Endothelial cell of coronary artery (primary cell): ENCODE measurements at places on chromosomes 11 and 22. TPM values are rescaled to one million over a fixed set of nuclear protein-coding genes. Genes with fewer than 3 reads are reported as not detected.

Gene TBC1D22A
- total RNA-seq: 15.5 and 16.1 TPM in 2 replicates

Gene PKDREJ
- under 0.01 TPM in 1 of 2 replicates, not detected in the other for total RNA-seq

Gene PPFIBP2
- 2.9 and 3.8 TPM in 2 replicates for total RNA-seq

Gene ME3
- total RNA-seq: 42.2 and 52.7 TPM in 2 replicates

Gene WT1
- total RNA-seq: 0.99 and 1.1 TPM in 2 replicates

Gene LDHAL6A
- not detected in 2 replicates for total RNA-seq

Gene SLC22A25
- total RNA-seq: not detected in 2 replicates

Gene DUSP8
- 0.45 and 0.85 TPM in 2 replicates for total RNA-seq

Gene KCNC1
- total RNA-seq: not detected in 2 replicates

Gene HBB
- total RNA-seq: not detected in 2 replicates

Gene C11orf91
- total RNA-seq: 0.38 and 0.54 TPM in 2 replicates

Gene XNDC1N
- total RNA-seq: 5.8 and 7.1 TPM in 2 replicates

Gene ISX
- not detected in 2 replicates for total RNA-seq

Gene MYRF
- total RNA-seq: 0.27 and 4.0 TPM in 2 replicates

Gene CREB3L1
- 0.72 and 8.3 TPM in 2 replicates for total RNA-seq

Gene TSPAN32
- not detected in 2 replicates for total RNA-seq

Gene SLC22A8
- total RNA-seq: not detected in 2 replicates

Gene TRIM49D1
- total RNA-seq: not detected in 2 replicates

Gene B4GALNT4
- total RNA-seq: 2.5 and 4.6 TPM in 2 replicates

Gene C22orf23
- 0.19 and 0.27 TPM in 2 replicates for total RNA-seq

Gene BEST1
- 0.28 TPM in 1 of 2 replicates, not detected in the other for total RNA-seq

Gene RTN4RL2
- total RNA-seq: under 0.01 TPM in 1 of 2 replicates, not detected in the other
